ENCODE measurements at places on chromosomes 3 and 15. TPM values are rescaled to one million over a fixed set of nuclear protein-coding genes. Genes with fewer than 3 reads are reported as not detected.

The ZNF35 gene
- total RNA-seq = 23.3 TPM

The PLA2G4E gene
- total RNA-seq = not detected

The USP3 gene
- 49.5 TPM for total RNA-seq

The CHRNA5 gene
- 1.3 TPM for total RNA-seq

The CLDN11 gene
- 290 TPM for total RNA-seq

The LRRIQ4 gene
- 0.16 TPM for total RNA-seq

The CFAP100 gene
- total RNA-seq = not detected

The LRRC31 gene
- not detected for total RNA-seq

The MEGF11 gene
- under 0.01 TPM for total RNA-seq

The COLQ gene
- total RNA-seq = 0.61 TPM

The PIERCE2 gene
- total RNA-seq = 1.6 TPM

The DNAH12 gene
- total RNA-seq = under 0.01 TPM

The NR2E3 gene
- not detected for total RNA-seq

The BHLHE40 gene
- total RNA-seq = 71.2 TPM

The RETNLB gene
- not detected for total RNA-seq

All from hair follicle dermal papilla cell (primary cell).